Activated naive CD8-positive, alpha-beta T cell treated with anti-CD3 and anti-CD28 coated beads, Interleukin-2, amount 10 ng/mL, durations not matched to agents 7 days and 5 days (primary cell): ENCODE measurements at places on chromosomes 5 and 9. TPM values are rescaled to one million over a fixed set of nuclear protein-coding genes. Genes with fewer than 3 reads are reported as not detected.

- peaks cover 9% of the 10 kb centered on the region for H3K4me1 ChIP-seq
- no peak overlapping the region for H3K4me3 ChIP-seq
- DNase-seq, result no peak
- peaks cover 37% of the 10 kb centered on the region for H3K36me3 ChIP-seq
- H3K27me3 ChIP-seq, result no peaks in the 10 kb centered on the region
Observed at GRCh38 chr5:172095368-172096206, 89.1 kb upstream of the FBXW11 start.

- H3K27me3 ChIP-seq, result peaks cover 7% of the 10 kb centered on the region
- H3K4me3 ChIP-seq, result no peak overlapping the region
- H3K27ac ChIP-seq, result no peak overlapping the region
- peaks cover 17% of the 10 kb centered on the region for H3K4me1 ChIP-seq
- peaks cover 7% of the 10 kb centered on the region for H3K36me3 ChIP-seq
- DNase-seq, result no peak
Observed at GRCh38 chr5:14995229-14995628, 123.7 kb upstream of the ANKH start.

- H3K36me3 ChIP-seq, result peaks cover 49% of the 10 kb centered on the region
- no peaks in the 10 kb centered on the region for H3K27me3 ChIP-seq
- peak overlapping the region; percentile 7 for H3K27ac ChIP-seq
- H3K4me1 ChIP-seq, result peaks cover 4% of the 10 kb centered on the region
- H3K4me3 ChIP-seq, result no peak overlapping the region
- no peak for DNase-seq
Observed at GRCh38 chr5:157362012-157362411, 96.1 kb downstream of the CYFIP2 start.

- DNase-seq, result no peak
- peaks cover 6% of the 10 kb centered on the region for H3K27me3 ChIP-seq
- H3K4me3 ChIP-seq, result no peak overlapping the region
- H3K27ac ChIP-seq, result no peak overlapping the region
- no peaks in the 10 kb centered on the region for H3K36me3 ChIP-seq
Observed at GRCh38 chr5:103587185-103587748, 24.7 kb upstream of the NUDT12 start.

The SLC36A3 gene
- total RNA-seq, result not detected

The ACSL6 gene
- 34.6 TPM for total RNA-seq

GRCh38 chr9:95336281-95336680 is 18.8 kb upstream of the FANCC start:
- H3K27me3 ChIP-seq, result peaks cover 18% of the 10 kb centered on the region
- H3K4me3 ChIP-seq, result no peak overlapping the region
- no peaks in the 10 kb centered on the region for H3K4me1 ChIP-seq

The SV2C gene
- total RNA-seq, result 0.03 TPM

DNA sequence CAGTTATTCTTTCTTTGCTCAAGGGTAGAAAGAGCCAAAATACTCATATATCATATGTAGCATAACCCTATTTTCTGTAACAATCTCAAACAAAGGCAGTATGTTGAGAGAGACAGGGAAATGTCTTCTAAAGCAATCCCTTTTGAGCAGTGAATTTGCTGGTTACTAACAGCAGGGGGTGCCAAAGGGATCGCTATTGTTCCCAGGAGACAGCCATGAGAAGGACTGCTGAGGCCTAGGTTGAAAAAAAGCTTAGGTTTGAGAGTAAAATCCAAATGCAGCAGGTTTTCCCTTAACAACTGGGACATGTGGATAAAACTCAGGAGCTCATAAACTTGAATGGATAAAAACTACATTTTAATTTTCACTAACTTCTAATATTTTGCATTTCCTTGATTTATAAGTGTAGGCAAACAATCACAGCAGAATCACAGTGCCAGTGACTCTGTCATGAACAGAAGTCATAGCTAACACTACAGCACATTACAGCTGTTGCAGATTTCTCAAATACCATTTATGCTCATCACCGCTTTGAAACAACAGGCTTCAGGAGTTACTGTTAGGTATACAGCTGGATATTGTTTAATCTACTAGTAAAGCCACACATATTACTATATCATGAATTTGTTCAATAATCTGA is 148.4 kb downstream of the MAPKAP1 start:
- DNase-seq, result no peak
- no peak overlapping the region for H3K4me3 ChIP-seq
- H3K36me3 ChIP-seq, result peaks cover 9% of the 10 kb centered on the region
- H3K27me3 ChIP-seq, result no peaks in the 10 kb centered on the region
- peaks cover 26% of the 10 kb centered on the region for H3K4me1 ChIP-seq

DNA sequence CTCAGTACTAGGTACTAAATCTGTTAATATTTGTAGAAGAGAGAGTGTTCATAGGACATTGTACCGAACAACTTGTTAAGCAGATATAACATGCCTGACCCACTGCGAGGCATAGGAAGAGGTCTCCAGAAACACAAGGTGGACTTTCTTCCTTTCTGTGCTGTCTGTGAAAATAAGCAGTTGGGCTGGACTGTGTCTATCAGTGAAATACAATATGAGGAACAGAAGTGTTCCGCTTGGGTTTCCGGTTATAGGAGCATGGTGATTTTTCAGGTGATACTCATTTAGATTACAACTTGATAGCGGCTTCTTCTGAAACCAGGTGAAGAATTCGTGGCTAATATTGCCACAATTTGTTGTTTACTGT is 60.9 kb upstream of the TLR4 start:
- peaks cover 14% of the 10 kb centered on the region for H3K27me3 ChIP-seq
- no peaks in the 10 kb centered on the region for H3K36me3 ChIP-seq
- no peak for DNase-seq

- peaks cover 2% of the 10 kb centered on the region for H3K36me3 ChIP-seq
- H3K27ac ChIP-seq, result no peak overlapping the region
- H3K27me3 ChIP-seq, result peaks cover 5% of the 10 kb centered on the region
- peaks cover 3% of the 10 kb centered on the region for H3K4me1 ChIP-seq
Observed at GRCh38 chr5:669842-670395, 23.2 kb downstream of the TPPP start.

- no peak overlapping the region for H3K27ac ChIP-seq
- H3K4me3 ChIP-seq, result no peak overlapping the region
- H3K27me3 ChIP-seq, result no peaks in the 10 kb centered on the region
- peaks cover 16% of the 10 kb centered on the region for H3K36me3 ChIP-seq
- peaks cover 43% of the 10 kb centered on the region for H3K4me1 ChIP-seq
- no peak for DNase-seq
Observed at GRCh38 chr5:40390281-40391149, 289.2 kb upstream of the PTGER4 start.
